Spleen (tissue), 13 donors: ENCODE measurements at places on chromosomes 7 and 10. TPM values are rescaled to one million over a fixed set of nuclear protein-coding genes. Genes with fewer than 3 reads are reported as not detected.
A peak's percentile ranks its signal among the peaks of the same experiment; 100 is the strongest.

DNA sequence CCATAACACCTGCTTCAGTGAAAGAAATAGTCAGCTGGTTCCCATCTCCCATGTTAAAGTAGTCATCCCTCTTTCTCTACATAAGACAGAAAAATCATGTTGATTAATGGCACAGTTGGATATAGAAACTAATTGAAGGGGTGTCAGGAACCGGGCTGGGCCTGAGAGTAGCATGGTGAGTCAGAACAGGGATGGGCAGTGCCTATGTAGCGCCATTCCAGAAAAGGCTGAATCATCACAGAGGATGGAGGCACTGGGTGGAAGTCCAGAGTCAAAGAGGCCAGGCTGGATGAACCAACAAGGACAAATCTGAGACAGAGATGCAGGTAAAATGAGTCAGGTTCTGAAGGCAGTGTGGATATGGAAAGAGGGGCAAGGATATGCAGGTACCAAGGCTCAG, 201.2 kb downstream of the LHFPL3 start:
- no peaks in the 10 kb centered on the region for H3K4me1 ChIP-seq
- H3K4me3 ChIP-seq, result no peak overlapping the region
- no peaks in the 10 kb centered on the region for H3K27me3 ChIP-seq

GRCh38 chr10:13590886-13591285, 4.1 kb downstream of the PRPF18 start:
- H3K36me3 ChIP-seq, result peaks cover 19% of the 10 kb centered on the region
- no peak overlapping the region for H3K4me3 ChIP-seq
- H3K27me3 ChIP-seq, result no peaks in the 10 kb centered on the region
- no peak for DNase-seq
- no peak overlapping the region for H3K27ac ChIP-seq
- peaks cover 20% of the 10 kb centered on the region for H3K4me1 ChIP-seq

DNA sequence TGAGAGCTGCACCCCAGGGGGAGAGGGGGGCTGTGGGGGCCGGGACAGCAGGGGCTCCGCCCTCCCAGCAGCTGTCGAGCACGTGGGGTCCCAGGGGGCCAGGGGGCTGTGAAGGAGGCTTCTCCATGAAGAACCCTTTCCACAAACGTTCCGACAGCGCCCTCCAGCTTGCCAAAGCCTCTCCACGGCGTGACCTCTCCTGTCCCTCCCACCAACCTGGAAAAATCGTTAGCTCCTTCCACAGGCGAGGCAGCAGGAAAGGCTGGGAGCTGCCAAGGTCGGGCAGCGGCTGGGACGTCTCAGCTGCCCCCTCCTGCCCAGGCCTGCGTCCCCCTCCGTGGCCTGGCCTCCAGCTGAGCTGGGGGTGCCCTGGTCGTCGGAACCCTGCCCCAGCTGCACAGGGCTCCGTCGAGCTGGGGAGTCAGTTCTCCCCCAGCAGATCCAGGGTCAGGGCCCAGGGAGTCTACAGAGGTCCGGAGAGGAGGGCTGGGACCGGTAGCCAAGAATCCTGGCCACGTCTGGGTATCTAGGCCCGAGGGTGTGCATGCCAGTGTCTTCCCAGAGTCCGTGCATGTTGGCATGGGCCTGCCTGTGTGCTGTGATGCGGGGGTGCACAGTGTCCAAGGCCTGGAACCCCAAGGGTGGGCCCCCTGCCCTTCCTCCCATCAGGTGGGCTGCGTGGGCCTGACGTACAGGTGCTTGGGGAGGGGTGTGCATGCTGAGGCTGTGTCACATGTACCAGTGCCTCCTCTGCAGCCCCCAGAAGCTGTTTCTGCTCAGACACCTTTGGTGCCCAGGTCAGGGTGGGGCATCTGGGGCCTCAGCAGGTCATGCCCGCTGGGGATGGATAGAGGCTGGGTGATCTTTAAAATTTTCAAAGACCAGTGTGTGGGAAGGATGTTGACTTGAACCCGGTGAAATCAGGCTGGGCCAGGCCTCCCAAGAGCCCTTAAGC, 66.5 kb downstream of the UNCX start:
- H3K36me3 ChIP-seq, result no peaks in the 10 kb centered on the region
- H3K27ac ChIP-seq, result no peak overlapping the region
- peaks cover 86% of the 10 kb centered on the region for H3K27me3 ChIP-seq
- H3K4me3 ChIP-seq, result no peak overlapping the region
- no peaks in the 10 kb centered on the region for H3K4me1 ChIP-seq

- no peak for DNase-seq
- H3K4me1 ChIP-seq, result peaks cover 29% of the 10 kb centered on the region
- H3K36me3 ChIP-seq, result no peaks in the 10 kb centered on the region
- no peak overlapping the region for H3K27ac ChIP-seq
- peaks cover 30% of the 10 kb centered on the region for H3K27me3 ChIP-seq
Measured at GRCh38 chr7:355568-355967, 65.6 kb downstream of the FOXL3 start.

TMEM243 gene
- 47.6 TPM for total RNA-seq

GRCh38 chr7:136953386-136953785, 84.9 kb downstream of the CHRM2 start:
- no peak for DNase-seq
- no peaks in the 10 kb centered on the region for H3K27me3 ChIP-seq
- H3K4me1 ChIP-seq, result no peaks in the 10 kb centered on the region
- H3K4me3 ChIP-seq, result no peak overlapping the region
- H3K36me3 ChIP-seq, result no peaks in the 10 kb centered on the region

- H3K4me1 ChIP-seq, result no peaks in the 10 kb centered on the region
- no peak overlapping the region for H3K27ac ChIP-seq
- no peak overlapping the region for H3K4me3 ChIP-seq
- DNase-seq, result no peak
- no peaks in the 10 kb centered on the region for H3K36me3 ChIP-seq
Measured at GRCh38 chr10:29784175-29784773, 149.5 kb upstream of the SVIL start.

SEPTIN14 gene
- total RNA-seq, result not detected

- no peaks in the 10 kb centered on the region for H3K27me3 ChIP-seq
- H3K27ac ChIP-seq, result no peak overlapping the region
- no peak overlapping the region for H3K4me3 ChIP-seq
Measured at GRCh38 chr7:137920637-137921399, 74.0 kb upstream of the DGKI start.

ZNF736 gene
- total RNA-seq, result 29.9 TPM

GDF10 gene
- not detected for total RNA-seq

- DNase-seq, result no peak
- no peak overlapping the region for H3K27ac ChIP-seq
- H3K4me3 ChIP-seq, result no peak overlapping the region
- H3K27me3 ChIP-seq, result no peaks in the 10 kb centered on the region
Measured at GRCh38 chr10:62559481-62560200, 185.5 kb downstream of the ZNF365 start.

STYXL1 gene
- 20.5 TPM for total RNA-seq

- H3K4me1 ChIP-seq, result no peaks in the 10 kb centered on the region
- H3K36me3 ChIP-seq, result no peaks in the 10 kb centered on the region
- no peak overlapping the region for H3K4me3 ChIP-seq
- no peak for DNase-seq
- H3K27ac ChIP-seq, result no peak overlapping the region
Measured at GRCh38 chr7:78983483-78983882, 470.0 kb downstream of the MAGI2 start.

SFTPA2 gene
- not detected for total RNA-seq

SPDYE8 gene
- total RNA-seq, result not detected

ENTPD7 gene
- total RNA-seq, result 13.9 TPM

KEL gene
- 13.9 TPM for total RNA-seq

DNA sequence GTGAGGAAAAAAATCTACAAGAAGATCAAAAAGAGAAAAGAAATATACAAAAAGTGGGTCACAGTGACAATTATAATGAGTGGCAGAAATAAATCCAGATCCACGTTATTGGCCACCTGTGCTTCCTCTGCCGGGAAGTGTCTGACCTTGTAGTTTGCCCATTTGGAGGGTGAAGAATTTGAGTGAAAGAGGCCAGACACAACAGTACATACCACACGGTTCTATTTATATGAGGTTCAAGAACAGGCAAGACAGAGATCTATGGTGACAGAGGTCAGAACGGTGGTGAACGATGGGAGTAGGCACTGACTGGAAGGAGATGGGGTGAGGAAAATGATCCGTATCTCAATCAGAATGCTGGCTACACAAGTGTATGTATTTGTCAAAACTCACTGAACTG, 17.1 kb downstream of the PARP12 start:
- H3K4me3 ChIP-seq, result no peak overlapping the region
- H3K27me3 ChIP-seq, result no peaks in the 10 kb centered on the region
- no peak for DNase-seq

- peak; percentile 31 for DNase-seq
- no peaks in the 10 kb centered on the region for H3K36me3 ChIP-seq
- no peaks in the 10 kb centered on the region for H3K4me1 ChIP-seq
Measured at GRCh38 chr7:128876127-128876526, 13.5 kb downstream of the ATP6V1F start.

- H3K27ac ChIP-seq, result no peak overlapping the region
- H3K27me3 ChIP-seq, result no peaks in the 10 kb centered on the region
- H3K4me3 ChIP-seq, result no peak overlapping the region
- DNase-seq, result no peak
- no peaks in the 10 kb centered on the region for H3K4me1 ChIP-seq
- H3K36me3 ChIP-seq, result no peaks in the 10 kb centered on the region
Measured at GRCh38 chr7:82904871-82905270, 257.8 kb downstream of the PCLO start.

DNA sequence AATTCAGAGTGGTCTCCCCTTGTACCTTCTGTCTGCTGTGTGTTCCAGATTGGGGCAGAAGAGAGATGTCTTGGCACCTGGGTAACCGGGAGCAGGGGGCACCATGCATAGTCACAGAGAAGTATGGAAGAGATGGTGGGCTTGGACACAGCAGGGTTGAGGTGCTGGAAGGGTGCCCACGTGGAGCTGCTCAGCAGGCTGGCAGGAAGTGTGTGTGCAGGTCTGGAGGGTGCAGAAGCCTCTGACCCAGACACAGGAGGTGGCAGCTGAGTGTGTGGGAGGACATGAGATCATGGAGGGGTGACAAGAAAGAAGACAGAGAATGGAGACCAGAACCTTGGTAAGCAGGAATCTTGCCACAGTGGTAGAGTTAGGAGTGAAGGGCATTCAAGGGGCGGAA, 42.3 kb upstream of the DUSP5 start:
- no peaks in the 10 kb centered on the region for H3K36me3 ChIP-seq
- no peaks in the 10 kb centered on the region for H3K27me3 ChIP-seq
- H3K27ac ChIP-seq, result no peak overlapping the region

GRCh38 chr10:78065611-78066010, 31.9 kb downstream of the RPS24 start:
- no peaks in the 10 kb centered on the region for H3K4me1 ChIP-seq
- H3K36me3 ChIP-seq, result no peaks in the 10 kb centered on the region
- H3K27ac ChIP-seq, result no peak overlapping the region
- DNase-seq, result no peak
- H3K27me3 ChIP-seq, result no peaks in the 10 kb centered on the region
- H3K4me3 ChIP-seq, result no peak overlapping the region

MGMT gene
- total RNA-seq, result 29.3 TPM

GRCh38 chr7:12692035-12692434, 4.6 kb downstream of the ARL4A start:
- no peak overlapping the region for H3K27ac ChIP-seq
- peaks cover 22% of the 10 kb centered on the region for H3K4me1 ChIP-seq
- no peaks in the 10 kb centered on the region for H3K27me3 ChIP-seq
- DNase-seq, result no peak
- no peak overlapping the region for H3K4me3 ChIP-seq
